GM10248 (cell line): ENCODE measurements at places on chromosomes 1 and 21.

DNA sequence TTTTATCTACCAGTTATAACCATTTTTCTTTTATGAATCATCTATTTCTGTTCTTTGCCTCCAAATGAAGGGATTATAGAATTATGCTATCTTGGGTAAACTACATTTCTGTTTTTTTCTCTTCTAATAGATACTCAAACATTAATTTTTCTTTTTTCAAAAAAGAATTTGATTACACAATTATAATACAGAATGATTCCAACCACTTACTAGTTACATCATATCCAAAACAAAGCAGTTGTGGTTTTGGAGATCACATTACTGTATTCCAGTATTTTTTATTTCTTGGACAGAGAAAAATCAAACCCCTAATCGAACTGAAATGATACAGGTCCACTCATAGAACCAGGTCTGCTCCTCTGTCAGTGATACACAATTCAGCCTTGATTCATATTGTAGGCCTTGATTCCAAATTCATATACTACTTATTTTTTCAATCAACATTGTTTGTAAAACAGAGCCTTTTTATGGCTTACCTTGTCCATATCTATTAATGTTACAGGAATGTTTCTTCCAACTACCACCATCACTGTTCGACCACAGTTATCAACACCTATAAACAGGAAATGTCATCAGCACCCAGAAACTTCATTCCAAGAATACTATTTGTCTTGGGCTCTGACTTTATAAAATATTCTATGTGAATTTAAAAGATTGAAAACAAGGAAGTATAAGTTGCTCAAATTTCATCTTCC is 43.2 kb downstream of the GDAP2 start:
- no peak for DNase-seq

DNA sequence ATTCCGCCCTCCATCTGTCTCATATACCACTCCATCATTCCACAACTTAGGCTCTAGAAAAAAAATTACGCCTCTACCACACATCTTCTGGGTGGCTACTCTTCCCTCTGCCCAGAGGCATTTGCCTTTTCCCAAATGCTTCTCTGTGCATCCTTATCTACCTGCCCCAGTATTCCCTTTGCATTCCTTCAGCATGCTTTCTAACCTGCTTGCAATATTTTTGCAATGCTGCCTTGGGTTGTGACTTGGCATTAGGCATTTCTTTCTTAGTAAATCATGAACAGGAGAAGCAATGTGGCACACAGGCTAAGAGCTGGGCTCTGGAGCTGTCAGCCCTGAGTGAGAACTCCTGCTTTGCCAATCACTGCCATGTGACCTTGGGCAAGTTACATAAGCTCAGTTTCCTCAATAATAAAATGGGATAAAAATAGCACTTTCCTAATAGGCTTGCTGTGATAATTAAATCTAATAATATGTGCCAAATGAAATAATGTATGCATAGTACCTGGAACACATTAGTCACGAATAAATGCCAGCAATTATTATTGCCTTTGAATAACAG is 276.0 kb downstream of the ASTN1 start:
- DNase-seq: no peak

- DNase-seq: no peak
These were observed 15.5 kb downstream of the MORN1 start for GRCh38 chr1:2375923-2376260.

- no peak for DNase-seq
These were observed 108.6 kb downstream of the GPATCH2 start for GRCh38 chr1:217522277-217522676.

GRCh38 chr1:93317943-93318342 is 27.8 kb upstream of the DR1 start:
- DNase-seq: no peak

- no peak for DNase-seq
These were observed 32.1 kb downstream of the ZMYND12 start for GRCh38 chr1:42423681-42424080.

- no peak for DNase-seq
These were observed 59.4 kb upstream of the LRRC8B start for GRCh38 chr1:89465201-89465600.

DNA sequence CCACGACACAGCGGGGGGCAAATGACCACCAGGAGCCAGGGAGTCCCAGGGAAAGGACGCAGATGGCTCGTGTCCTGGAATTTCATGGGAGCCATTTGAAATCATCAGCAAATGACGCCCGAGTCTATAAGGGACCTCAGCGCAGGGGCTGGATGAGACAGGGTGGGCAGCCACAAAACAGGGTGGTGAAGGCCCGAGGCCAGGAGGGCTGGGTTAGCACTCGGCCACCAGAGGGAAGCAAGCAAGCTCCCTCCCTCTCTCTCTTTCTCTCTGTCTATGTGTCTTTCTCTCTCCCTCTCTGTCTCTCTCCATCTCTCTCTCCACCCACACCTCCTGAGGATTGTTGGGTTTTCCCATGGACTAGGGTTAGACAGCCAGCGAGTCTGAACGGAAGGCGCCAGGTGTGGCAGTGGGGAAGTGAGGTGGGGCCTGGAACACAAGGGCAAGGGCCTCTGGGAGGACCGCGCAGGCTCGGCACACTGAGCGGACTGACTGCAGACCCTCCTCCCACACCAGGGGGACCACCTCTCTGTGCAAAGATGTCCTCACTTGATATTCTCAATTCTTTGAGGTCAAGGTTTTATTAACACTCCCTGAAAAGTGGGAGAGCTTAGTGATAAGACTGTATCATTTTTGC is 73.8 kb upstream of the TMPRSS2 start:
- no peak for DNase-seq

DNA sequence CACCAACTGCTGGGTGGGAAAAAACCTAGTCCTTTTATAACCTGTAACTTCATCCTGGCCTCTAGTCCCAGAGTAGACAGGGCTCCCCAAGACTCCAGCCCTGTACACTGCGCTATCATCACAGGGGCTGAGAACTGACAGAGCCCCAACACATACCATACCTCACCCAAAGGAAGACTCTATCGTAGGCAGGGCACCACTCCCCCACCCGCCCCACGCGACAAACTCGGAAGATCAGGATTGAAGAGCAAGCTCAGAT is 15.8 kb downstream of the INPP5B start:
- peak; percentile 8 for DNase-seq
